ENCODE measurements at places on chromosomes 4 and X.
A peak's percentile ranks its signal among the peaks of the same experiment; 100 is the strongest.

DNA sequence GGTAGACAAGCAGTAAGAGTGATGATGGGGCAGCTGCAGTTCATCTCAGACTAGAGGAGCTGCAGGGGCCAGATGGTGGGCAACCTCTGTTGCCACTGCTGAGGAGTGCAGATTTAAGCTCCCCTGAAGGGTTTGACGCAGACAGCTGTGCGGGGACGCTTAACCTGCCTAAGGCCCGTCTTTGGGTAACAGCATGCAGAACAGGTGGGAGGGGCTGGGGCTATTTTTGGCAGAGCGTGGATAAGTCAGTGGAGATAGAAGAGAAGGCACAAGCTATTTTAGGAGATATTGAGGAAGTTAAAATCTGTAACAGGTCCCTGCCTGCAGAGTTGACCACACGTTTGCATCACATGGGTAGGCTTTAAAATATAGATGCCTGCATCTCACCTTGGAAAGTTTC is 10.5 kb downstream of the CD99 start:
- no peak for DNase-seq

GRCh38 chr4:173505924-173506518 is 24.0 kb downstream of the HAND2 start:
- peak; percentile 69 for DNase-seq

GRCh38 chr4:139419388-139419914 is 34.5 kb upstream of the RAB33B start:
- DNase-seq, result peak; percentile 67

DNA sequence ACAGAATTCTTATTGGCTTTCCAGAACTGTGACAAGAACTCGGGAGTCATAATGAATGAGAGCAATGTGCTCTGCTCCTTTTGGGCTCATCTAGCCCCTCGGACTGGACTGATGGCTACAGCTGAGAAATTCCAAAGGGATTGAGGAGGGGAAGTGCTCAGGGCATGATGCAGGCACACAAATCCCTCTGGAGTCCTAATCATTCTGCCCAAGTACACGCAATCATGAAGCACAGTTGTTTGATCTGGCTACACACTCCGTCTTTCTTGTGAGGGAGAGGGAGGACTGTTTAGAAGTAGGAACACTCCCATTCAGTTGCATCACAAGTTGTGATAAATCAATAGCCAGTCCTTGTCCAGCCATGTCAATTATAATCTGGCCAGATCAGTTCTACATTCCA is 237.5 kb downstream of the COL25A1 start:
- DNase-seq, result no peak

DNA sequence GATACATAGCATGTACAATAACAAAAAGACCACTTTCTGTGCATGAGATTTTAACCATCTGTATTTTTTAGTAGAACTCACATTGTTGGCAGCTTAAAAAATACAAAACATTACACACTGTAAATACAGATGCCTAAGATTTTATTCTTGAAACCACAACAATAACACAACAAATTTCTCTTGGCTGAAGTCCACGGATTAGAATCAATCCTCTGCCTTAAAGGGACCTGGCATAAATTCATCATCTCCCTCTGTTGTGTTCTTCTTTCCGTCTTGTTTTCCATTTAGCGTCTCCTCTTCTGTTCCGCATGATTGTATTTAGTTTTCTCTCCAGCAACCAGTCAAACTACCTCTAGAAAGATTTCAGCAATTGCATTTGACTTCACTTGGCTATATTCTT is 231.0 kb downstream of the SPOCK3 start:
- DNase-seq, result no peak

DNA sequence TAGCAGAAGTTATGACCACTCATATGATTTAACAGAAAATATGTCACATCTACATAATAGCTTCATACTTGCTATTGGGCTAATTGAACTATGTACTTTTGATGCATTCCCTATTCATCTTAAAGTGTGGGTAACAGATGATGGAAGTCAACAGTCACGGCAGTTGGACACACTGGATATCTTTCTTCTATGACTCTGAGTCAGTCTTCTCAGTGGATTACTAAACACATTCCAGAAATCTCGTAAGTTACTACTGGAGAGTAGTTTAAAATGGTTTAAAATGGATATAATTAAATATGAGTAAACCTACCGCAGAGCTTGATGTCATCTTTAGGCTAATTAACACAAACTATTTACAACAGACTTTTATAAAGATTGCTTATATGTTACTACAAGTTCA is 30.1 kb upstream of the CFAP299 start:
- no peak for DNase-seq

DNA sequence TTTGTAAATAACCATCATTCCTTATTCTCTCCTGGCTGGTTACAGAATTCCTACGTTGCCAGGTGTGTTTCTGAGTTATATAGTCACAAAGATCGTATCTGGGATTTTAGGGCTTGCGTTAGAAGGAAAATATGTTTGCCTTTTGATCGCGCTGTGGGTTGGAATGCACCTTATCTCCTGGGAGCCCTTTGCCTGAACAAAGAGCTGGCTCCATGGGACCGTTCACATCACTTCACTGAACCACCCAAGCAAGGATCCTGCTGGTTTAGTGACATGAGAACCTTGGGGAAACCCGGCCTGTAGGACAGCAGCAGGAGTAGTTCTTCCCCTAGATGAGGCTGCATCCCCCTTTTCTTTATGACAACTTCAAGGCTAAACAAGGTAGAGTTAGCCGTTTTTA is 51.6 kb downstream of the RS1 start:
- no peak for DNase-seq

GRCh38 chrX:95764972-95765451 is 919.6 kb upstream of the DIAPH2 start:
- peak; percentile 57 for DNase-seq

- no peak for DNase-seq
These were observed 96.7 kb downstream of the SRPX start for GRCh38 chrX:38124000-38124399.

DNA sequence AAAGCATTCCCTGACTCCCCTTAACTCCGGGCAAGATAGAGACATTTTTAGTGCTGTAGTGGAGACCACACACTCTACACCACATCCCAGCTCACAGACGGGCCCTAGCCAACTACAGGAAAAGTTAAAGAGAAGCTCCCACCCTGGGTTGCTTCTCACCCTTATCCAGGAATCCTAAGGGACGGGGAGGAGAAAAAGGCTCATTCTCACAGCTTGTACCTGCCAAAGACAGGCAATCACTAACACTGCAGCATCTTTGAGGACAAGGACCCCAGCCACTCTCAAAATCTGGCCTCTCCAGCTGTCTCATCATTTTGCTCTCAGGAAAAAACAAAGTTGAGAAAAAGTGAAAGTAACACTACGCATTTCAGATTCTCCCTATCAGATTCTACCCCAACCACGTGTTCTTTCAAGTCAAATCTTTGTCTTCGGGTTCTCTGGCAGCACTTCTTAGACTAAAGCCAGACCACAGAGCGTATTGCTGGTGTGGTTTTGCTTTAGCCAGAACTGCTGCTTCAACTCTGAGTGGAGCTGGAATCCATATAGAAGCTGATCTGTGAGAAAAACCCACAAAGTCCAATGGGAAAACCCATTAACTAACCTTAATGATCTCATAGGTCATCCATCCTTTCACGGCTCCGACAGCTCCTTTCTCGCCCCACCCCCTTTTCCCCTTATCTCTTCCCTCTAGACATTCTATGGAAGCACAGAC is 605.9 kb upstream of the DIPK2B start:
- DNase-seq, result peak; percentile 86

- no peak for DNase-seq
These were observed 120.2 kb upstream of the BANK1 start for GRCh38 chr4:101670370-101670769.

DNA sequence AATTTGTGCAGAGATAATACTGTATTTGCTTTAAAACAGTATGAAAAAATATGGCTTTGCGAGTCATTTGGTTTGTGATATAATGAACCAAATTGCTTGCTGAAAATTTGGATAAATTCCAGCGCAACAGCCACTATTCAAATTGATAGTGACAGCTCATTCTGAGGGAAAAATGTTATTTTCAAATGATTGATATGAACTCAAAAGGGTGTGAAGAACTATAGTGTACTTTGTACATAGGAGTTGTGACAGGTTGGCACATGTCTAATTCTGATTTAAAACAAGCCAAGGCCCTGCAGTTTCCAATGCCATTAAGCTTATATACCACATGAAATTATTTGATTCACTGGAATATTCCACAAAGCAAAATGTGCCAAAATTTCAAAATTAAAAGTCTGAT is 1628.9 kb upstream of the AGA start:
- DNase-seq, result no peak

- DNase-seq, result no peak
These were observed 35.4 kb upstream of the TMEM184C start for GRCh38 chr4:147581606-147582350.
